Foreskin keratinocyte (primary cell): ENCODE measurements at places on chromosomes 1 and 21. TPM values are rescaled to one million over a fixed set of nuclear protein-coding genes. Genes with fewer than 3 reads are reported as not detected.
A peak's percentile ranks its signal among the peaks of the same experiment; 100 is the strongest.

DNA sequence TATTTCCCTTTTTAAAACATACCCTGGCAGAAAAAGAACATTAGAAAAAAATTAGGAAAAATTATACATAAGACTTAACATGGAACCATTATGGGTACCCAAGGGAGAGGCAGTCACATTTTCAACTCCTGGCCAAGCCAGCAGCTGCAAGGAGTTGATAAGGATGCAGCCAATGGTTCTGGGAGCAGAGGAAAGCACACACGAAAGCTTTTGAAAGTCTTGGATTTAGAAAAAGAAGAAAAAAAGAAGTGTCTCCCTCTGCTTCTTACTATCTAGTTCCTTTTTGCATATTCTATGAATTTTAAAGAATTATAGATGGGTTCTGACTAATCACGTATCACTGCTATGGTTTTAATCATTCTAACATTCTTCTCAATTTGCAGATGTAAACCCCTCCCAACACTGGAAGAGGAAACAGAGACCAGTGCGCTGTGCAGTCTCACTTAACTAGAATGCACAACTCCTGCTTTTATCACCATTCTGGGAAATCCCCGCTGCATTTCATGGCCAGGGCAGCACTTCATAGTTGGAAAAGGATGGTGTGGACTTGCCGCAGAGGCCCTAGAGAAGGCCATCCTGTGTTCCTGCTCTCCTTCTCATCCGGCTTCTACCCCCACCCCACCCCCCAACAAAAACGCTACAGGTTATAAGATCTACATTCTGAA, 2.7 kb upstream of the CD58 start:
- no peak for DNase-seq

GRCh38 chr1:46284597-46285564, 18.5 kb downstream of the LRRC41 start:
- DNase-seq: peak; percentile 15

- no peak for DNase-seq
Measured at GRCh38 chr1:163093579-163093978, 24.4 kb downstream of the RGS4 start.

Gene LCE2C
- total RNA-seq: 0.34 TPM in 1 of 2 replicates, not detected in the other

Gene AK5
- total RNA-seq: 3.8 and 7.9 TPM in 2 replicates
